ENCODE measurements at places on chromosomes 1 and 21. TPM values are rescaled to one million over a fixed set of nuclear protein-coding genes. Genes with fewer than 3 reads are reported as not detected.

C1orf185 gene
- not detected for total RNA-seq

ZBED6 gene
- 25.6 TPM for total RNA-seq

DNA sequence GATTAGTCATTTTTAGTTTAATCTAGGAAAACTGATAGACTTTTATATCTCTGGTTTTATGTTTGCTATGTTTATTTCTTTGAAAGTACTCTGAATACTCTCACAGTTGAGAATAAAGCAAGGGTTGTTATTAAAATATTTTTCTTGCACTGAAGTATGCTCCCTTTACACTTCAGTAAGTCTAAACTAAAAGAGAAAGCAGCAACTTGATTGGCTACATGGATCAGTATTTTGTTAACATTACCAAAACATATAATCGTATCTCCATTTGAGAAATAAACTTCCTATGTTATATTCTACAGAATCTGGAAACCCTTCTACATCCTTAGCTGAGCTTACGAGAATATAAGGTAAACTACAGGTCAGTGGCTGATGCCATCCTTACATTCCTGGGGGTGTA, 149.5 kb upstream of the HP1BP3 start:
- no peak overlapping the region for H3K27ac ChIP-seq
- peaks cover 8% of the 10 kb centered on the region for H3K36me3 ChIP-seq
- H3K27me3 ChIP-seq: no peaks in the 10 kb centered on the region
- peaks cover 25% of the 10 kb centered on the region for H3K4me1 ChIP-seq
- no peak overlapping the region for H3K4me3 ChIP-seq

DNA sequence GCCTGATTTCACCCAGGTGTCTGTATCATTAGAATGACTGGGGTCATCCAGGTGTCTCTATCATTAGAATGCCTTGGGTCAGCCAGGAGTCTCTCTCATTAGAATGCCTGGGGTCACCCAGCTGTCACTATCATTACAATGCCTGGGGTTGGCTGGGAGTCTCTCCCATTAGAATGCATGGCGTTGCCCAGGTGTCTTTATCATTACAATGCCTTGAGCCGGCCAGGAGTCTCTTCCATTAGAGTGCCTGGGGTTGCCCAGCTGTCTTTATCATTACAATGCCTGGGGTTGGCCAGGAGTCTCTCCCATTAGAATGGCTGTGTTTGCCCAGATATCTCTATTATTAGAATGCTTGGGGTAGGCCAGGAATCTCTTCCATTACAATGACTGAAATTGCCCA, 61.6 kb downstream of the RNF187 start:
- H3K27ac ChIP-seq: no peak overlapping the region
- H3K4me3 ChIP-seq: no peak overlapping the region
- H3K36me3 ChIP-seq: no peaks in the 10 kb centered on the region
- H3K4me1 ChIP-seq: no peaks in the 10 kb centered on the region
- no peak for DNase-seq

DNA sequence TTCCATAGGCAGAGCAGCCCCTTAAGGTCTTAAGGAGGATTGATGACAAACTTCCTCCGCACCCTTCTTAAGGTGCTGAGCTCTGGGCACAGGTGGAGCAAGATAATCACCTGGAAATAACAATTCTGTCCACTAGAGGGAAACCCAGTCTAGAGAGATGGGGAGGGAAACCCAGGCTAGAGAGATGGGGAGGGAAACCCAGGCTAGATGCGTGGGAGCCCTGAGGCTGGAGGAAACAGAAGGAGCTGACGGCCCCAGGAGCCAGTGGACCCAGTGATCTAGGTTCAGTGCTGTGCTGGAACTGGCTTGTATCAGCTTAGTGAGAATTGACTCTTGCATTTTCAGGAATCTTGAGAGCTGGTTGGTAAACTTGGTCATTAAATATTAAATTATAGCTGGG, 17.8 kb upstream of the MYCL start:
- H3K27ac ChIP-seq: no peak overlapping the region
- H3K36me3 ChIP-seq: no peaks in the 10 kb centered on the region
- H3K4me1 ChIP-seq: no peaks in the 10 kb centered on the region
- no peak overlapping the region for H3K4me3 ChIP-seq
- no peaks in the 10 kb centered on the region for H3K27me3 ChIP-seq

GRCh38 chr1:61518670-61519400, 206.1 kb downstream of the TM2D1 start:
- peaks cover 5% of the 10 kb centered on the region for H3K27me3 ChIP-seq
- H3K27ac ChIP-seq: no peak overlapping the region
- no peak overlapping the region for H3K4me3 ChIP-seq
- H3K36me3 ChIP-seq: no peaks in the 10 kb centered on the region

DNA sequence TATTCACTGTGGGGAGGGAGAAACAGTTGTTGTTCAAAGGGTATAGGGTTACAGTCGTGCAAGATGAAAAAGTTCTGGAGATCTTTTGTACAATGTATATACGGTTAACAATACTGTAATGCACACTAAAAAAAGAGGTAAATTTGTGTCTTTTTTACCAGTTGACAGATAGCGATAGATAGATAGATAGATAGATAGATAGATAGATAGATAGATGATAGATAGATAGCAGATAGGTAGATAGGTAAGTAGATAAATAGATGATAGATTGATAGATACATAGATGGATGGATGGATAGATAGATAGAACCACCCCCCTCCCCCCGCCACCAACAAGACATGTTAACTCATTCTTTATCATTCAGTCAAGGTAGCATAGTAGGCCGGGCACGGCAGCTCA, 10.2 kb downstream of the S100A16 start:
- no peaks in the 10 kb centered on the region for H3K27me3 ChIP-seq
- no peak overlapping the region for H3K27ac ChIP-seq
- no peaks in the 10 kb centered on the region for H3K36me3 ChIP-seq
